ENCODE measurements at places on chromosomes 16 and 17. TPM values are rescaled to one million over a fixed set of nuclear protein-coding genes. Genes with fewer than 3 reads are reported as not detected.

Gene TMEM235
- not detected for total RNA-seq

Gene CAPNS2
- total RNA-seq = not detected

Gene PRSS36
- 0.44 TPM for total RNA-seq

Gene DNAH17
- 0.20 TPM for total RNA-seq

Gene ARL17B
- 11.5 TPM for total RNA-seq

Gene TEX14
- 0.20 TPM for total RNA-seq

Gene FCSK
- total RNA-seq = 16.9 TPM

Gene DGKE
- 26.7 TPM for total RNA-seq

DNA sequence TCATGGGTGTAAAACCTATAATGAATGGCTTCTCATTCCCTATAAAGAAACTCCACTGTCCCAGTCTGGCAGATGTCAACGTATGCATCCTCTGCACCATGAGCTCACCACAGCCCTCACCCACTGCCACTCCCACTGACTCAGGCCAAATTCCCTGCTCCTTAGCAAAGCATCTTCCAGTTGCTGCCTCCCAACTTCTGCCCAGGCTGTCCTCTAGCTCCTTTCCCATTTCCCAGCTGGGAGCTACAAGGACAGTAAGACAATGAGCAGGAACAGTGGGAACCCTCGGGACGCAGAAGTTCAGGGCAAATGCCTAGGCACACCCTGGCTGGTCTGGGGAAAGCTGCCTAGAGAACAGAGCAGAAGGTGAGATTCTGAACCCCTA, 9.1 kb upstream of the THAP11 start:
- DNase-seq = no peak

DNA sequence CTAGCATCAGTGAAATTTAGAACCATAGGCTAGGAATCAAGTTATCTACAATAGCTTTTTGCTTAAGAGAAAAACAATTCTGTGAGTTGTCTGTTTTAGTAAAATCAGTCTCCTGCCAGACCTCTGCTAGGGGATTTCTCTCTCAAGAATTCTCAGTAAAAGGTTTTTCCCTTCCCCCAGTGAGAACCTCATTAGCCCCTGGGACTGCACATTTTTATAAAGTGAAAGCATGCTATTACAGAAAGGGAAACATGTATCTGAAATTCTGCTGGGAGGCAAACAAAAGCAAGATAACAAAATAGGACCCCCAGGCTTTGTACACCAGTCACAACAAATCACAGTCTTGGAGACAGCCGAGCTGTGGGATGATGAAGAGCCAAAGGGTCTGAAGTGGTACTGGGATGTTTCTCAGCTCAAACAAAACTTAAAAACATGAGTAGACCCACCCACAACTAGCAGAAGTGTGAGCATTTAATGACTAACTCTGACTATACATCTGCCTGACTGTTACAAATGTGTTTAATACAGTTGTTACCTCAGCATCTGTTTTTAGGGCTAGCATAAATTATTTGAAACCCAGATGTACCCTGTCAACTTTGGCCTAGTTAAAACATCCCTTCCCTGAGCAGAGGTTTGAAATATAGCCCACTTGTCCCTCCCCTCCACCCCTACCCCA, 20.0 kb upstream of the GLG1 start:
- no peak for DNase-seq

- no peak for DNase-seq
Observed at GRCh38 chr16:89924297-89924924, 1.3 kb downstream of the TUBB3 start.

DNA sequence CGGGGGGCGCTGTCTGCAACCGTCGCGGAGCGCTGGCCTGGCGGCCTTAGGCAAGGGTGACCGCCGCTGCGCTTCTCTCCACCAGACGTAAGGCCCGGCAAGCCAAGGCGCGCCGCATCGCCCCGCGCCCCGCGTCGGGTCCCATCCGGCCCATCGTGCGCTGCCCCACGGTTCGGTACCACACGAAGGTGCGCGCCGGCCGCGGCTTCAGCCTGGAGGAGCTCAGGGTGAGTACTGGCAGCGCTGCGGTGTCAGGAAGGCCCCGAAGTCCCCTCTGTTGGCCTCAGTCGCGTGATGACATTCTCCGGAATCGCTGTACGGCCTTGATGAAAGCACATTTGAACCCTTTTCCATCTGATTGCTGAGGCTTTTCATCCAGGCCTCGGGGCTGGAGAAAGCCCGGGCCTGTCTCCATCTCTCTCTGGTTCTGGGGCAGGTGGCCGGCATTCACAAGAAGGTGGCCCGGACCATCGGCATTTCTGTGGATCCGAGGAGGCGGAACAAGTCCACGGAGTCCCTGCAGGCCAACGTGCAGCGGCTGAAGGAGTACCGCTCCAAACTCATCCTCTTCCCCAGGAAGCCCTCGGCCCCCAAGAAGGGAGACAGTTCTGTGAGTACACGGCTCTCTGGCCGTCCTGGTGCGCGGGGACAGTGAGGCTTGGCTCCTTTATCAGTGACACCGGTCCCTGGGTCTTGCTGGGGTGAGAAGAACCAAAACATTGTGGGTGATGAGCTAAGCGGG, 831 bp downstream of the RPL13 start:
- DNase-seq = no peak

DNA sequence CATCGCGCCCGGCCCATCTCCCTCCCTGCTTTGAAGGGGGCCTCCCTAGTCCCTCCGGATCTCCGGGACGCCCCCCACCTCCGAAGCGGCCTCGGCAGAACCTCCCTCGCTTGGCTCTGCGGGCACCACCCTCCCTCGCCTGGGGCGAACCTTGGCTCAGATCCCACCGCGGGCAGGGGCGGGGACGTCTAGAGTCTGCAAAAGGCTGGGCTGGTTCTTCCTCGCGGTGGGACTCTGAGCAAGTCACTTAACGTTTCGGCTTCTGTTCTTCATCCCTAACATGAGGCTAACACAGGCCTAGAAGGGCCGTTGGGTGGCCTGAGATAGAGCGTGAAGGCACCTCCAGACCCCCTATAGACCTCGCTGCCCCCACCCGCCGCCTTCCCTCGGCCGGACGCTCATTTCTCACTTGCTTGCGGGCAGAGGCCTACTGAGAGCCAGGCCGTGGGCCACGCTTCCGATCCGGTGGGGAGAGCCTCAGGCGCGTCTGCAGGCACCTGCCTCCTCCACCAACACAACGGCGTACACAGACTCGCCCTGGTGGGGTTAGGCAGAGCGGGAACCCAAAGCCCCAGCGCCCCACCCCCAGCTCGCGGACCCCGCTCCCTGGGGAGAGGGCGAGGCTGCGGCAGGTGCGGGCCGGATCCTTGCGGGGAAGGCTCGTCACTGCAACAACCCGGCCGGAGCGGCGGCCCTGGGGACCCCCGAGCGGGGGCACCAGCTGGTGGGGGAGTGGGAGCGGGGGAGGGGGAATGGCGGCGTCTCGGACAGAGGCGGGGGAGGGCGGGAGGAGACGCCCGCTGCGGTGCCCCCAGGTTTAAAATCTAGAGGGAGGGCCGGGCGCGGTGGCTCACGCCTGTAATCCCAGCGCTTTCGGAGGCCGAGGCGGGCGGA, 5.4 kb downstream of the MYO1C start:
- DNase-seq = peak; percentile 74

GRCh38 chr17:43873815-43874214, 26.8 kb downstream of the CD300LG start:
- no peak for DNase-seq

DNA sequence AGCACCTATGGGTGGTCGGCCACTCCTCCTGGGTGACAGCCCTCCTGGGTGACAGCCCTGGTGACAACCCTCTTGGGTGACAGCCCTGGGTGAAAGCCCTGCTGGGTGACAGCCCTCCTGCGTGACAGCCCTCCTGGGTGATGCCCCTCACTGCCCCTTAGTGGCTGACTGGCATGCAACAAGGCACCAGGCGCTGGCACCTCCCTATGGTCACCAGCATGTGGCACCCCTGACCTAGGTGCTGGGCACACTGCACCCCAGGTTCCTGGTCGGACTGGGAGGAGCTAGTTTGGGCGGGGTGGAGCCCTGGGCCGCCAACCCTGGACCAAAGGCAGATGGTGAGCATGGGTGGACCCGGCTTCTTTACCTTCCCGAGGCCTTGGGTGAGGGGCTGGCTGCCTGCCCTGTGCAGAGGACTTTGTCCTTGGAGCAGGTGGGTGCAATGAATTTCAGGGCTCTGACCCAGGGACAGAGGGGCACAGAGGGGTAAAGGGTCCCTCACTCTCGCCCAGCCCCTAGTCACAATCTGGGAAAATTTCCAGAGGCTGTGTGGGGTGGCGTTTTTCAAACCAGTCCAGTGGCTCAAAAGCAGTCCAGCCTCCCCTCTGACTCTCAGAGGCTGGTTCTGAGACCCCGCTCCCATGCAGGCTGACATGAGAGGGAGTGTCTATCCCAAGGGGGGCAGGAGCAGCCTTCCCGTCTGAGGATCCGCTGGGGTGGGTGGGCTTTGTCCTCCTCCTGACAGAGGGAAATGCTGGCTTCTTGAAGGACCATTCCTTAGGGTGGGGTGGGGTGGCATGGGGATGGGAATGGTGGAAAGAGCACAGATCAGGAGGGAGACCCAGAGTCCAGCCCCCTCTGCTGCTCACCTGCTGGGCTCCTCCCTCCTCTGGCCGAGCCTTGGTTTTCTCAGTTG, 25.9 kb upstream of the TNFRSF13B start:
- DNase-seq = no peak

DNA sequence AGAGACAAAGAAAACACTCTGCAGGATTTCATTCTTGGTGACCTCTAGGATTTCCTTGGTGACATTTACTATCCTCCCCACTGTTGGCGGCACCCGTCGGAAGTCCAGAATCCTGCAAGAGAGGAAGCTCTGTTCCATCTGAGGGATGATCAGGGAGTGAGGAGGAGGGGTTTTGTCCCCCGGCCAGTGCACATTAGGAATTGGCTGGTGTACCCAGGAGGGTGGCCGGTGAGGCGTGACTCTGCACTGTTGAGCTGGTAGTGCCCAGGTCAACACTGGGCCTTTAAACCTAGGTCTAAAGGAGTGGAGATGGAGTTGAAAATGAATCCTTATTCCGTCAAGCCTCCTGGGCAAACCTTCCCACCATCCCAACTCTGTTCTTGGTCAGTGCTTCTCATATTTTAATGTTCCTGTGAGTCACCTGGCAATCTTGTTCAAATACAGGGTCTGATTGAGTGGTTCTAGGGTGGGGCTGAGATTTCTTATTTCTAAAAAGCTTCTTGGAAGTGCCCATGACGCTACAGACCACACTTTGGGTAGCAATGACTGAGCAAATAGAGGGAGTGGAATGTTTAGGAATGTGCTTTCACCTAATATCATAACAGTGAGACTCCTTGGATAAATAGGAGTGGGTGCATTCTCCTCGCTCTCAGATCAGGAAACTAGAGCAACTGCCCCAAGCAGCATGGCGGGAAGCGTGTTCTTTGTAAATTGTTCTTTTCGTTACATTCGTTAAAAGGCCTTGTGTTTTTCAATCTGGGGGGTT, 30.7 kb downstream of the PRKAR1A start:
- DNase-seq = no peak

DNA sequence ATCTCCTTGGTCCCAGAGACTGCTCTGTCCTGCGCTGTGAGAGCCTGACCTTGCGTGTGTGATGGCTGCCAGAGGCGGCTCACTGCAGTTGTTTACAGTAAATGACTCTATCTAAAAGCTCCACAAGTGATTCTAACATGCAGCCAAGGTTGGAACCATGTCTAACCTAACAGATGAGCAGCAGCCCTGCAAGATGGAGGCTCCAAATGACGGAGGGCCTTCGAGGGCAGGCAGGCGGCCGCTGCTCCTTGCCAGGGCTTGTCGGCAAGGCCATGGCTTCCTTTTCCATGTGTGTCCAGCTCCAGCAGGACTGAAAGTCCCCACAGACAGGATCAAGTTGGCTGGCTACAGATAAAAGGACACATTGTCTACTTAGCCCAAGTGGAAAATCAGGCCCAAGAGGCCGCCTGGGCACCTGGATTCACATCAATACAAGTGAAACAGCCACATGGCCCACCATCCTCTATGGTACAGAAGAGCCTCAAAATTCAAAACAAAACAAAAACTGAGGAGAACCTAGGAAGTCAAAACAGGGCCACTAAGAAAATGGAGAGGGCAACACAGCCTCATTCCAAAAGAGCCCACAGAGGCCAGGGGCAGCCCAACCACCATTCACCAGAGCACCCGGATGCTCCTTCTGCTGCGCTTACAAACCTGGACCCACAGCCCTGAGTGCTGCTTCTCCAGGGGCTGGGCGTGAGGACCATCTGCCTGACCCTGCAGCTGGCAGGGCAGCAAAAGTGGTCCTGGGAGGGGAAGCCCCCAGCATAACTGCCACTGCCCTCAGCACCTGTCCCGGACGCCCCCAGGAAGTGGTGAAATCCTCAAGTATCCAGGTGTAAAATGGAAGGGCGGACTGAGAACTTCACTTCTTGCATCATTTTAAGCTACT, 65.0 kb downstream of the AMFR start:
- DNase-seq = no peak

- no peak for DNase-seq
Observed at GRCh38 chr16:11138022-11138768, 117.8 kb downstream of the SOCS1 start.

DNA sequence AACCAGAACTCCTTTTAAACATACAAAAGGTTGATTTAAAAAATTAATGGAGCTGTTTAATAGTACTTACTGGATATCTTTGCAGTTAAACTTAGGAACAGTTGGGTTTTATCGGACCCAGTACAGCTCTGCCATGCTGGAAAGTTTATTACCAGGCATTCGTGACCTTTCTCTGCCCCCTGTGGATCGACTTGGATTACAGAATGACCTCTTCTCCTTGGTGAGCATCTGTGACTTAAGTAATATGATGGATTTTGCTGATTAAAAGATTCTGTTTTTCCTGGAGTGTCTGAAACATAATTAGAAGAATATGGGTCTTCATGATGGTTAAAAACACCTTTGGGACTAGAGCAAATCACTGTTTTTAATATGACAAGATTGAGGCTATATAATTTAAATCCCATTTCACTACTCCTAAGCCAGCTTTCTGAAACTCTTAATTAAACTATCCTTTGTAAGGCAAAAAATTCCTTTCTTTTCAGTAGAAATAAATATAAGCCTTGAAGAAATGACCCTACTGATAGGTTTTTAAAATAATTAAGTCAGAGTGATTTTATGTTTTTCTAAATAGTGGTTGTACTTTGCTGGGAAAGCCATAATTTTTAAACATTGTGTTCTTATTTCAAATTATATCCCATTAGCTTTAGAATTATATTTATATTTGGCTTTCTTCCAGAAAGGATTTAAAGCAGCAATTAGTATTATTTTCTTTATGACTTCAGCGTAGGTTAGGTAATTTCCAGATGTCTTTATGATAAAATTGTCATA, 45.7 kb upstream of the KPNB1 start:
- DNase-seq = no peak

GRCh38 chr17:76504117-76504516, 2.9 kb upstream of the RHBDF2 start:
- no peak for DNase-seq
